ACHN (cell line): ENCODE measurements at places on chromosomes 2 and 18.

DNA sequence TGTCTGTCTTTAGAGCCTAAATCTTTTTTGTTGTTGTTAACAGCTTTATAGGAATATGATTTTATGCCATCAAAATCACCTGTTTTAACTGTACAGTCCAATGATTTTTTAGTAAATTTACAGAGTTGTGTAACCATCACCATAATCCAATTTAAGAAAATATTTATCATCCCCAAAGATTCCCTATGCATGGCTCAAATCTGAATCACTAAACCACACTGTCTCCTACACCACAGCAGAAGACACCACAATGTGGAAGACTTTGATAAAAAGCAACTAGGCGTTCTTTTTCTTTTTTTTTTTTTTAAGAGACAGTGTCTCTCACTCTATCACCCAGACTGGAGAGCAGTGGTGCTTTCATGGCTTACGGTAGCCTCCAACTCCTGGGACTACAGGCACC lies 99.6 kb downstream of the TXNL1 start:
- DNase-seq = no peak

DNA sequence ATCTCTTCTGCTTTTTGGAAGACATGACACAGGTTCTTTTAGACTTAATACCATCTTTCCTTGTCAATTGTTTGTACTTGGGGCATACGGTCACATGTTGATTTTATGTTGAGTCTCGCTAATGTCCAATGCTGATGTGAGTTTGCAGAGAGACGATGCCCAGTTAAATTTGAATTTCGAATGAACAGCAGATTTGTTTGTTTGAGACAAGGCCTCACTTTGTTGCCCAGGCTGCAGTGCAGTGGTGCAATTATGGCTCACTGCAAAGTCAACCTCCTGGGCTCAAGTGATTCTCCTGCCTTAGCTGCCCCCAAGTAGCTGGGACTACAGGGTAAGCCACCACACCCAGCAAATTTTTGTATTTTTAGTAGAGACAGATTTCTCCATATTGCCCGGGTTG lies 473.5 kb downstream of the RIT2 start:
- no peak for DNase-seq

DNA sequence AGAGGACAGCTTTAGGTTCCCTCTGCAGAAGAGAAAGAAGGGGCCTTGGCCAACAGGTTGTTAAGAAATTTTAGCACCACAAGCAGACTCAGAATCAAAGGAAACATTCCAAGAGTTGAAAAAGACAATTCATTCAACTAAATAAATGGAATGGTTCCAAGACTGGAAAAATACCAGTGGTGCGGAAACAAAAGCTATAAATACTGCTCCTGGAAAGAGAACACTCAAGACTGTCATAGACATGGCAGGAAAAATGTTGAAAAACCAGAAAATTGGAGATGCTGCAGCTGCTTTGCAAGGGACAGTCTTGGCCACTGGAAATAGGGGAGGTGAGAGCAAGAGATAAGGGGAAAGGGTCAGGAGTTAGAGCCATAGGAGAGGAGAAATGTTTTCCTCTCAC lies 312.7 kb upstream of the CYRIA start:
- no peak for DNase-seq

DNA sequence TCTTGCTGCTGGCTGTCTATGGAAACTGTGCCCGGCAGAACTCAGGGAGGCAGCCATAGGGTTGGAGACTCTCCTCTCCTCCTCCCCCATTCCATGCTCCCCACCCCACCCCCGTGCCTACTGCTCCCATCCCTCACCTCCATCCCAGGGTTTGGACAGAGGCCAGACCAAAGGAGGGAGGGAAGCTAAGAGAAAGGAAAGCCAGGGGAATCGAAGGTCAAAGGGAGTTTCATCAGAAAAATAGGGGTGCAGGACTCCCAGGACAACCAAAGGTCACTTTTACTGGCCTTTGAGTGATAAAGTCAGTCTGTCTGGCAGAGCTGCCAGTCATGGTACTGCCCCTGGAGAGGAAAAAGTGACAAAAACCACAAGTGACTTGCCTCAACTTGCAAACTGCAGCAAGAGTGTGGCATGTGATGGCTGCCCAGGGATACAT lies 187.3 kb upstream of the CTAGE1 start:
- DNase-seq = no peak

DNA sequence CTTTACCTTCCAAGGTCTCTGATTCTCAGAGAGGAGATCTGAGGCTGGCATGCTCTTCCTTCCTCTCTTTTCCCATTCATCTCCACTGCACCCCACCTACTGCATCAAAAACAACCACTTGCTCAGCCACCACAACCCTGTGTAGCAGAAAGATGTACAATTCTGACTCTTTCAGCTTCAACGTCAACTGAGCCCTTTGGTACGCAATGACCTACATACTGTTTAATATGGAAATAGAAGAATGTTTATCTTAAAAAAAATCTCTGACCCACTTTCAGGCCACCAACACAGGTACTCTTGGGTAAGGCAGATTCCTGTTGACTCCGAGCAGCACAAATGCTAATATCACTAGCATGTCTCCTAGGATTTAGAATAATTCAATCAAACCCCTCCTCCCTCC lies 76.2 kb upstream of the AFF3 start:
- no peak for DNase-seq

GRCh38 chr2:101609433-101609832 lies 88.1 kb upstream of the MAP4K4 start:
- DNase-seq = no peak

- DNase-seq = no peak
These were observed 61.2 kb downstream of the FAM171B start for GRCh38 chr2:186755066-186755465.

GRCh38 chr2:84855731-84856130 lies 25.2 kb downstream of the TRABD2A start:
- no peak for DNase-seq
